ENCODE measurements at places on chromosomes 12 and 14.

- no peak for DNase-seq
These were observed 98.1 kb downstream of the MED13L start for GRCh38 chr12:116179384-116179783.

DNA sequence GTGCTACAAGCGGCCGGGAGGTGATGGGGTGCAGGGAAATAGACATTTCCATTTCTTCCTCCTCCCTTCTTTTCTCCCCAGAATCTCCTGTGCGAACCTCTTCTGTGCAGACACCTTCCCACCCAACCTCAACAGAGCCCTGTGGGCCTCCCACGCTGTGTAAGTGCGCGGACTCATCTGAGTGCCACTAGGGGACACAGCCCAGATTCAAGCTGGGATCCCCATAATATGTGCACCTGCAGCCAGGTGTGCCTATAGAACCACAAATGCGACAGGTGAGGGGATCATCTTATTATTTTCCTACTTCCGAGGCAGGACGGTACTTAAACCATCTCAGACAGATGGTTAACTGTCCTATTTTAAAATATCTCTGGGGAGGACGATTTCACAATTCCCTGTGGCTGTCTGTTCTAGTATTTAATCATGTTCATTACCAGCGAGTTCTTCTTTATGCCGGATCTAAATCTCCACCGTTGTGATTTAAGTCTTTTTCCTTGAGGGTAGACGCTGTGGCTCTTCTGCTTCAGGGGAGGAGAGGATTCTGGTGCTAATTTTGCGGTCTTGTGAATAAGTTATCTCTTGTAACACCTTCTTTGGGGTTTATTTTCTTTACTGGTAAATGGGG lies 17.2 kb upstream of the CACNA1C start:
- DNase-seq = no peak

DNA sequence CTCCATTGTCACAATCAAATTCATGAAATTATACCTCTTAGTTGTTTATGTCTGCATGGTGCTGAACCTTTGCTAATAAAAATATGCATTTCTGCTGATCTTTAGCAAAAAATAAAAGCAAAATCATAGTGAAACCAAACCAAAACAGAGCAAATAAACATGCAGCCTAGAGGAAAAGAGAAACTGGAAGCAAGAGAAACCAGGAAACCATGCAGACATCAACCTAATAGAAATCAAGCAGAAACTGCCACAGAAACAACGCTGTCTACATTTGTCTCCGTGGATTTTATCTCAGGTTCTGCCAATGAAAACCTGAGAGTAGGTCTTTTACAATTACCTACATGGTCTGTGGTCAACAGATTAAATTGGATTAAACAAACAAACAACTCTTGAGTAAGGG lies 173.7 kb downstream of the SYT10 start:
- DNase-seq = no peak

DNA sequence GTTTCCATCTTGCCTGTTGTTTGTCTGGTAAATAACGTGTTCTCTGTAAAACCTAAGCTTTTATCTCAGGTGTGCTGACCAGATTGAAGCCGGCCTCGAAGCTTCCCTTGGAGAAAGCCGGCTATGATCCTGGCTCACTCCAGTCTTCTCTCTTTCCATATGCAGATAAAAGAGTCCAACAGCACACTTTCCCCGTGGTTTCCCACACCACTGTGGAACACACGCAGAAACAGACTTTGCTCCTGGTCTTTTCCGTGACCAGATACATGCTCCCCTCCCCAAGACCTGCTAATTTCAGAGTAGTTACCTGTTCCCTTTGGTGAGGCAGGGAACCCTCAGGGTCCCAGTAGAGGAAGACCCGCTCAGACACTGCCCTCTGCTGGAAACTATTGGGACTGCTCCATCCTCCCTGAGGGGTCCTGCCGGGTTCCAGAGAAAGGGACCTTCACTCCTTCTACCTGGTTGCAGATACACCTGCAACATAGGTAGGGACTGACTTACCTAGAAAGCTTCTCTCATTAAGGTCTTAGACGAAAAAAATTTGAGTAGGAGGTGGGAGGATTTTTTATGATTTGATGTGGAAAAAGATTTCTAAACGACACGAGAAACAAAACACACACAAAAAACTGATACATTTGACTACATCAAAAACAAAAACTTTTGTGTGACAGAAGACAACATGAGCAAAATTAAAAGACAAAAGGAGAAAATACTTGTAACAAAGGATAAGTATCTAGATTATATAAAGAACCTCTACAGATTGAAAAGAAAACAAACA lies 415.4 kb upstream of the CCDC196 start:
- DNase-seq = no peak

DNA sequence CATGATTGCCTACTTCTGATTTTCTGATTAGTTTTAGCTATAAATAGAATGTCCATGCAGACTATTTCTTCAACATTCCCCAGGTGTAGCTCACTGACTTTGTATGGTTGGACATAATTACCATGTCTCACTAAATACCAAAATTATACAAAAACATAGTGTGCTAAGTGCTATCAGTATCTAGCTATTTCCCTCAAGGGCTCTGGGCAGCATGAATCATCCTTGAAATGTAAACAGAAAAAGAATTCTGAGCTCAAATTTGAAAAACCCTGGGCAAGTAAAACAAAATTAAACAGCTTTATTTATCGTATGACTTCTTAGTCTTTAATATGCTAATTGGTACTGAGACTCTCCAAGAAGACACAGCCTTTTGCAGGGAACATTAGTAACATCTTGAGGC lies 82.9 kb downstream of the SPATA7 start:
- no peak for DNase-seq

DNA sequence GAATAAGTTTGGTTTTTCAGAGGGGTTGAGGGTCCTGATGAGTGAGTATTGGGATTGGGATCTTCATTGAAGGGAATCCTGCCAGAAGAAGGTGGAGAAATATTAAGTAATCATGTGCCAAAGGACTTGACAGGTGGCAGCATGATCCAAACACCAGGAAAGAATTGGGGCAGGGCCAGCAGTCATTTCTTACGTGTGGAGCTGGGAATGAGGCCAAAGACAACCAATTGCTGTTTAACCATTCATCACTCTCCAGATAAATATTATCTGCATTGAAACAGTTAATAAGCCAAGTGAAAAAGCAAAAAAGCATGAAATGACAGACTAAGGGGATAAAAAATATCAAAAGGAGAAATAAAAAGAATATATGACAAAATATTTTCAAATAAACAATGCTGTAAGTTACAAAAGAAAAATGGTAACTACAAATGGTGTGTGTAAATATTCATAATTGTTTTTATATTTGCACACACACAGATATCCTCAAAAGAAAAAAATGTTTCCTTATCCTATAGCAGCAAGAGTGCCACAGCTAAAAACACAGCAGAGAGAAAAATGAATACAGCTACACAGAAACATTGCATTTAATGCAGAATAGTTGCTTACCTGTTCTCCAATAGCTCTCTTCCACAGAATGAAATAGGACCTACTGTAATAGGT lies 26.2 kb downstream of the C2CD5 start:
- no peak for DNase-seq

Measured in hypothalamus (tissue), 51 donors.